Stimulated activated CD8-positive, alpha-beta memory T cell treated with anti-CD3 and anti-CD28 coated beads, Interleukin-15, amount 100 ng/mL, for 24 hours (primary cell): ENCODE measurements at places on chromosomes 5 and 9.
A peak's percentile ranks its signal among the peaks of the same experiment; 100 is the strongest.

GRCh38 chr9:130835441-130836298, 616 bp downstream of the ABL1 start:
- no peak for DNase-seq

DNA sequence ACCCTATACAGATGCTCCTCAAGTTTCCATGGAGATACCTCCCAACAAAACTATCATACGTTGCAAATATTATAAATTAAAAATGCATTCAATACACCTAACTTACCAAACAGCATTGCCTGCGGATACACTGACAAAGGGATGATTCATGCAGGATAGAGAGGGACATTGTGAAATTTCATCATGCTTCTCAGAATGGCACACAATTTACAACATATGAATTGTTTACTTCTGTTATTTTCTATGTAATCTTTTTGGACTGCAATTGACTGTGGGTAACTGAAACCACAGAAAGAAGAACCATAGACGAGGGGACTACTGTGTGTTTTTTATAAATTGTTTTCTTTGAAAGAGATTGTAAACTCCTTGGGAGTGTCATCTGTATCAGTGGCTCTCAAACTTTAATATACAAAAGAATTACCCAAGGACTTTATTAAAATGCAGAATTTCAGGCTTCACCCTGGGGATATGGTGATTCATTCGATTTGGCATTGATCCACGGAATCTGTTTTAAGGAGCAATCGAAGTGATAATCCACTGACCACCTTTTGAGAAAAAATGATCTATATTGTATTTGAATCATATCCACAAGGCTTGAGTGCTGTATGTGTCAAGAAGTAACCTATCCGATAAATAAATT, 146.4 kb downstream of the SGCD start:
- DNase-seq, result no peak

DNA sequence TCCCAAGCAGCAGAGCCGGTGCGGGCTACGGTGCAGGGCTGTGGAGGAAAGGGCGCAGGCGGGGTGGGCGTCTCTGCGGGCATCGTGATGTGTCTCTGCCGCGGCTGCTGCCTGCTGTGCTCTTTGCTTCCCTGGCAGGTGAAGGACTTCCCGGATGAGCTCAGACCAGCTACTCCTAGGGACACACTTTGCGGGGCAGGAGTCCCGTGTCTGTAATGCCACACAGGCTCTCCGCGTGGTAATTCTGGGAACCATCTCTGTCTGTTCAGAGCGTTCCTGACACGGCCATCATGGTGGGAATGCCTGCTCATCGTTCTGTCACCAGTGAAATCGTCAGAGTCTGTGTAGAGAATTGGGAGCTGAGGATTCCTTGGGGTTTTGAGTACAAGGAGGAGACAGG, 235.5 kb downstream of the FANCC start:
- DNase-seq, result no peak

DNA sequence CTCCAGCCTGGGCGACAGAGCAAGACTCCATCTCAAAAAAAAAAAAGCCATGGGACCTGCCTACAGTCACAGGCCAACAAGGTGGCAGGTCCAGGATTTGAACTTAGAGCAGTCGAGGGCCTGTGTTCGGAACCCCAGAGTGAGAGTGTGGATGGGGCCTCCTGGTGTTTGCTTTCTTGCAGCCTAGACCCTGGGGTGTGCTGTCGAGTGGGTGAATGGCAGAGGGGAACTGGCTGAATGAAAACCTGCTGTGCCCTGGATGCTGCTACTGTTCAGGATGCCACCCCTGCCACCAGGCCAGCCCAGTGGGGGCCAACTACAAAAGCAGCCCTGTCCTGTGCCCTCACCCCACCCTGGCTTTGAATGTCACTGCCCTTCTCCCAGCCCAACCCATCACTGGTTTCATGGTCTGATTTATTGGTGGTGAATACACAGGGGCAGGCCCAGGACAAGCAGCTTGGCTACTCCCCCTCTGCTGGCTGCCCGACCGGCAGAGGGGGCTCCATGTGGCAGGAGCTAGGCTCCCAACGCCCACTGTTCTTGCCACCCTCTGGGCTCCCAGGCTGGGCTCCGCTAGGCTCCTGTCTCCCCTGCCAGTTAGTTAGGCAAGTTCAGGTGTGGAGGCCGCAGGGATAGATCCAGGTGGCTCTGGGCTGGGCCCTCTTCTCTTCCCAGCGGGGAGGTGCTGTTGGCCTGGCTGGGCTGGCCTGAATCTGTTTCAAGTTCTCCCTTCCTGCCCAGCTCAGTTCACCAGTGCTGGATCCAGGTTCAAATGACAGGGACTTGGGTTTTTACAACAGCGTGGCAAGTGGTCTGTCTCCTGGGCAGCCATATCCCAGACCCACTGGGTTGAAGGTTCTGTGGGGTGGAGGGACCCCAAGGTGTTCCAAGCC, 12.2 kb downstream of the FPGS start:
- no peak for DNase-seq

DNA sequence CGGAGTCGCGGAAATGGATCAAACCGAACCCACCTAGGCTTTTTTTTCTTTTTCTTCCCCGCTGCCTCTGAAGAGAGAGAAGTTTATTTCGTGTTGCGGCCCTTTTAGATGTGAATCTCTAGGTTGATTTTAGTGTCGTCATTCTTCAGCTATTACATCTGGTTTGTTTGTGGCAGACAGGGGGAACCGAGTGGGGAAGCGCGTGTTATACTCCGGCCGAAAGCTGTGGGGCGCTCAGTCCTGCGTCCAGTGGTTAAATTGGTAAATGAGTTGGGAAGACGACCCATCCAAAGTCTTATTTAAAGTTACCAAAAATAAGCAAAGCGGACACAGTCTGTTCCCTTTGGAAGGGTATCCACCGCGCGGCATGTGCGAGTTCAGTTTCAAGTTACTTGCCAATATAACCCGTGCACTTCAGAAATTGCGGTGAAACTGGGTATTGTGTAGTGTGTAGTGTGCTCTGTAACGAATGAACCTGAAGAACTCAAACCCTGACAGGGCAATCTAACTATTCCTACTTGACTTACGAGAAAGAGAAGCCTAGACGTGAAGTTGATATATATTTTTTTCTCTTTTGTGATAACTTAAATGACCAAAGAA, 1.3 kb downstream of the MAN2A1 start:
- DNase-seq, result peak; percentile 7

GRCh38 chr5:38466424-38467189, 89.8 kb downstream of the LIFR start:
- DNase-seq, result no peak

- DNase-seq, result no peak
Observed at GRCh38 chr9:92720209-92720765, 44.3 kb downstream of the BICD2 start.

DNA sequence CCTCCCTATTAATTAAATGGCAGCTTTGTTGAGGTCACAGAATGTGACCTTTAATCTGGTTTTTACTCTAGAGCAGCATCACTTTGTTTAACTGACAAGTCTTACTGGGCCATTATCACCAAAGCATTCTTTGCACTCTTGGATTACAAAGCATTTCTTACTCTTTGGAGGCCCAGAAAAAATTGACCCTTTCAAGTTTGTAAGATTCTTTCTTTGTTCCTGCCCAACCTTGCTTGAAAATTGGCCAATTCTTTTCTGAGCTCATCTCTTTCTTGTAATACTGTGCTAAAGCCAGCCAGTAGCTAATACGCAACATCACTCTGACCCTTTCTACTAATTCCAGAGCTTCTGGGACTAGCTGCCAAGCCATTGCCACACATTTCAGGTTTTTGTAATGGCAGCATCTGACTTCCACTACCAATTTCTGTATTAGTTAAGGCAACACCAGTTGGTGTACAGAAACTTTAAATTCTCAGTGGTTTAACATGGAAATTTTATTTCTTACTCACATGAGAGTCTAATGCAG, 131.6 kb downstream of the PRDM6 start:
- DNase-seq, result no peak

DNA sequence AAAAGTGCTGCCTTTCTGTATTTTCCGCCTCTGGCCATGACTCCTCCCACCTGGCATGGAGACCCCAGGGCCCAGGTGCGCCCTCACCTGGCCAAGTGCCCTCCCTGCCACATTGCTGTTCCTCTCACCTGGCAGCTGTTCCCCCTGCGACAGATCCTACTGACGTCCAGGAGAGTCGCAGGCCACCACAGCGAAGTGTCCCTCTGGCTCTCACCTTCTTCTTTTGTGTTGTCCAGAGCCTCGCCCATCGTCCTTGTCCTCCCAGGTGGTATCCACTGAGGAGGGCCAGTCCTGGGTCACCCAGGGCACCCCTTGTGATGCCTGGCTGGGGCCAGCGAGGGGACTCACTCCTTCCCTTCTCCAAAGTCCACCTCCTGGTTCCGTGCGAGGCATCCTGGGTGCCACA, 2.6 kb downstream of the NKD2 start:
- DNase-seq, result no peak

DNA sequence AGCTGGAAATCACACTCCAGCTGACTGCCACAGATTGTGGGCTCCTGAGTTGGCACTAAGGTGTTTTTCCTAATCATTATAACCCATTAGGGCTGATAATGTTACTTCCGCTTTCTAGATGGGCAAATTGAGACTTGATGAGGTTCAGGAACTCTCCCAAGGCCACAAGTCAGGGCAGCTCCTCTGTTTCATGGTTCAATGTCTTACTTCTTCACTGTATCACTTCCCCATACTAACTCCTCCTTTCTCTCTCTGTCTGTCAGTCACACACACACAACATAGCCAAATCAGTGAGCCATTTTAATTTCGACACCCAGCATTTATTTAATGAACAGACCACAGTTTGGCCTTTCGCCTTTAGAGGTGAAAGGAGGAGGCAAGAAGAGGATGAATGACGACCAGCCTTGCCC, 17.8 kb upstream of the TRAF1 start:
- DNase-seq, result no peak

- DNase-seq, result no peak
Observed at GRCh38 chr9:125861405-125862058, 114.4 kb downstream of the PBX3 start.

GRCh38 chr9:33234511-33235467, 5.2 kb upstream of the SPINK4 start:
- no peak for DNase-seq
